ENCODE measurements at places on chromosomes 2 and 18.

- no peak for DNase-seq
Measured at GRCh38 chr2:238525990-238526389, 99.3 kb downstream of the ASB1 start.

GRCh38 chr2:9262671-9263171 lies 56.1 kb downstream of the ASAP2 start:
- no peak for DNase-seq

DNA sequence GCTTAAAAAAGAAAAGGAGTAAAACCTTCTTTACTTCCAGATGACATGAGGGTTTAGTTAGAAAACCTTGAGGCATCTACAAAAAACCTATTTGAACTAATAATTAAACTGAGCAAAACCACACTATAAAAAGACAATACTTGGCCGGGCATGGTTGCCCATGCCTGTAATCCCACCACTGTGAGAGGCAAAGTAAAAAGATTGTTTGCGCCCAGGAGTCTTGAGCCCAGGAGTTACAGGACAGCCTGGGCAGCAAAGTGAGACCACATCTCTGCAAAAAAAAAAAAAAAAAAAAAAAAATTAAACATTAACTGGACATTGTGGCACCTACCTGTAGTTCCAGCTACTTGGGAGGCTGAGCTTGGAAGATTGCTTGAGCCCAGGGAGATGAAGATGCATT lies 502.8 kb upstream of the LRRTM4 start:
- no peak for DNase-seq

- no peak for DNase-seq
Measured at GRCh38 chr2:230932556-230933511, 7.8 kb upstream of the GPR55 start.

GRCh38 chr2:18999198-18999597 lies 359.2 kb downstream of the OSR1 start:
- DNase-seq: no peak

- DNase-seq: no peak
Measured at GRCh38 chr2:8049176-8049575, 632.7 kb upstream of the ID2 start.

GRCh38 chr2:44638649-44639048 lies 276.9 kb downstream of the CAMKMT start:
- no peak for DNase-seq

DNA sequence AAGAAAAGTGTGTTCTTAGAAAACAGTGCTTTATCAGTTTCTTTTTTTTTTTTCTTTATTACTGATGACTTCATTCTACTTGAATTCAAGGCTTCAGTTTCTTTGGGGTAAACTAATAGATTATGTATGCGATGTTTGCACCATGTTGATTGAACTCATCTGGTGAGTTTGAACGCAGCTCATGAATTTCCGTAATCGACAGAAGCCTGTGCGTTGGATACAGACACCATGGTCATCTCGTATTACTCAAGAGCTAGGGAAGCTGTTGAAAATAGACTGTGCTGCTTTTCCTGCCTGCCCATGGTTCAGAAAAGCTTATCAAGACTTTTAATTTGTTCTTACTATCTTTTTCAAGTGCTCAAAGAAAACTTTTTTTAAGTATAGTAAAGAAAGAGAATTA lies 185.5 kb upstream of the NRP2 start:
- DNase-seq: no peak

GRCh38 chr18:30988440-30988839 lies 54.1 kb downstream of the DSC3 start:
- no peak for DNase-seq

DNA sequence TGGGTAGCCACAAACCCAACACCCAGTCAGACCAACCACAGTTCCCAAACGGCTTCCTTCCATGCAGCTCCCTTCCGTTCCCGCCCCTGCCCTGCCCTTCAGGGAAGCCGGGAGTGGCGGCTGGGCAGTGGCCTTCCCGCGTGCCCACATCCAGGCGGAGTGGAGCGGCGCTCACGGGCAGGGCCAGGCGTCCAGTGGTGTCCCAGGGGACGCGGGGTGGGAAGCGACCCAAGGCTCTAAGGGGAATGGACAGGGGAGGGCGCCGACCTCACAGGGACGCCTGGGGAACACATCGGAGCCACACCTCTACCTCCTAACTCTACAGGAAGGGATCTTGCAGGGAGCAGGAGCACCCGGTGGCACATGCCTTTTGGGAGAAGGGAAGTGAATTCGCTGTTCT lies 225.9 kb upstream of the MGAT5 start:
- DNase-seq: no peak
